A549 treated with Hydrocortisone at 1 μM for 4 hours (cell line): ENCODE measurements at places on chromosomes 4 and X. TPM values are rescaled to one million over a fixed set of nuclear protein-coding genes. Genes with fewer than 3 reads are reported as not detected.

Gene CLDN2
- total RNA-seq = 5.8 to 7.4 TPM (median 7.3 TPM) in 5 replicates

Gene TSPAN7
- 2.4 to 3.1 TPM (median 2.8 TPM) in 5 replicates for total RNA-seq

Gene MBNL3
- 0.01 to 0.07 TPM in 2 of 5 replicates, not detected in the others for total RNA-seq

Gene SLC25A4
- 12.3 to 15.8 TPM (median 15.0 TPM) in 5 replicates for total RNA-seq

Gene COL4A6
- total RNA-seq = 13.0 to 18.8 TPM (median 15.3 TPM) in 5 replicates

Gene PDGFRA
- 0.24 to 0.75 TPM (median 0.53 TPM) in 5 replicates for total RNA-seq

Gene PCYT1B
- total RNA-seq = 0.06 TPM in 1 of 5 replicates, not detected in the others

Gene RRH
- 0.10 to 0.16 TPM (median 0.14 TPM) in 3 of 5 replicates, not detected in the others for total RNA-seq

Gene ALPK1
- total RNA-seq = 1.7 to 2.2 TPM (median 2.1 TPM) in 5 replicates

Gene RPGR
- 12.2 to 16.1 TPM (median 13.3 TPM) in 5 replicates for total RNA-seq
